ENCODE measurements at places on chromosomes 11 and 22.

DNA sequence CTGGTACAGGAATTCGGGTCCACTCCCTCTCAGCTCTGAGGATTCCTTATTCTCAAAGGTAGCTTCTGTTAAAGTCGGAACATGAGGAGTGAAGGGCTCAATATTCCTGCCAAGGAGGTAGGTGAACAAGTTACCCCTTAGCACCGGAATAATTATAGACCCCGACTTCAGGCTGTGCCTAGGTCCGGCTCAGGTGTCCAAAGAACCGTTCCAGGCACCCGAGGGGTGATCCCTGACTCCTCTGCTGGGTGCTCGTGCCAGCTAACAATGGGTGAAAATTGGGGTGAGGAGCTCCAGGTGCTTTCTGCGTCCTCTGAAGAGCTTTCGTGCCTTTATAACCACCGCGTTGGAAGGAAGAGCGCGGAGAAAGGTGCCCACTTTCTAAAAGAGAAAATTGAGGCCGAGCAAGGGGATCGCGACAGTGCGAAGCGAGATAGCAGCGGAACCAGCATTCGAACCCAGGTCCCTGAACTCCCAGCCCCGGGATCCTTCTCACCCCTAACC is 393 bp downstream of the CYB561A3 start:
- no peak for DNase-seq

- DNase-seq, result peak; percentile 1
Observed at GRCh38 chr11:84224042-84224441, 937.9 kb upstream of the CCDC90B start.

- DNase-seq, result peak; percentile 71
Observed at GRCh38 chr11:28697920-28698827, 590.0 kb downstream of the METTL15 start.

- peak; percentile 24 for DNase-seq
Observed at GRCh38 chr11:63915961-63916836, 765 bp downstream of the RCOR2 start.

DNA sequence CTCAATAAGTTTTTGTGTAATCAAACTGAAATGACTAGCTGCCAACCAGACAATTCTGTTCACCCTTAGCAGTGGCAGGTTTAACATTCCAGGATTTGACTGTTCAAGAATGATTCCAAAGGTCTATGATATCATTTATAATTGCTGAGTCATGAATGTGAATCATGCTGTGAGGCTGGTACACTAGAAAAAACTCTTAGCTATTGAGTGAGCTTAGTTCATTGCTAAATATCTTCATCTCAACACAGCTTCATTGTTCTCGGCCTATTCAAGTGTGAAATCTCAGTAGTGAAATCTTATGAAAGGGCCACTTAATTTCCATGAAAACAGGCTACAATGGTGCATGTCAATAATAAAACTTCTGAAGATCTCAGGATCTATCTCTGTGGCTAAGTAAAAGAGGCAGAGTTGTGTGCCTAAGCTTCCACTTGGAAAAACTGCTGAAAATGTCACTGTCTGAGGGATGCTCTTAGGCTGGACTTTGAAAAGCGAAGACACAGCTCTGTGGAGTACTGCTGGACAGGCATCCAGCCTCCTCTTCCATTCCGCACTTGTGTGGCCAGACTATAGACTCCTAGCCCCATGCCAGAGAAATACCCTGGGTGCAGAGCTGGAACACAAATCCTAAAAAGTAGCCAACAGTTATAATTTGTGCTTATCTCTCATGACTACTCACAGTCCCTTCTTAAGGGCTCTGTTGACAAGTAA is 12.8 kb downstream of the AQP11 start:
- peak; percentile 78 for DNase-seq

GRCh38 chr11:11586465-11586864 is 35.3 kb downstream of the GALNT18 start:
- no peak for DNase-seq

GRCh38 chr11:60937811-60938210 is 13.6 kb downstream of the TMEM132A start:
- no peak for DNase-seq

DNA sequence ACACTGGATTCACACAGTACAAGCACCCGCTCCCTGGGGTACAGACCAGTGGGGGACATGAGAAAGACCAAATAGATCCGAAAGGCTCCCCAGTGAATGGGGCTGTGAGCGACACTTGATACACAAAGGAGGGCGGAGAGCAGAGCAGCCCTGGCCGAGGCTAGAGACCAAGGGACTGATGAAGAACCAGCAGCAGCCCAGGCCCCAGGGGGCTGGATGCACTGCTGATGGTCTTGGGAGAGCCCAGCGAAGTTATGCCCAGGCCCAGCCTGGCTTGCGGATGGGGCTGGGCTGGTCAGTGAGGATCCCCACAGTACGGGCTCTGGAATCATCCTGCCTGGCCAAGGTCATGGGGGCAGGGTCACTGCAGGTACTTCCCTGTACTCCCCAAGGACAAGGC is 23.2 kb downstream of the ARHGAP1 start:
- DNase-seq, result no peak

DNA sequence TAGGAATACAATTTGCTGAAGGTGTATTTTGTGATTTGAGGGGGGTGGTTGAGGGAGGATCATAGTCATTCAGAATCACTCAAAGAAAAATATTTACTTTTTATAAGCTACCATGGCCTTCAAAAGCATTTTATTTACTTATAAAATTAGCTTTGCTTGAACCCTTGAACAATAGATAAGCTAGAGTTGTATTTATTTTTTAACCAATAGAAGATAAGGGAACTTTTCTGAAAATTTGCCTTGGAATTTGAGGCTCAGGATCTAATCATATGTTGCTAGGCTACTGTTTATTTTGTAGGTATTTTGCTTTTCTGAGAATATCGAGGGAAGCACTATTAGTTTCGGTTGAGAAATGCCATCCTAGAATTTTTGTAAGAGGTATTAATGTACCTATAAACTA is 82.1 kb downstream of the EMSY start:
- no peak for DNase-seq

DNA sequence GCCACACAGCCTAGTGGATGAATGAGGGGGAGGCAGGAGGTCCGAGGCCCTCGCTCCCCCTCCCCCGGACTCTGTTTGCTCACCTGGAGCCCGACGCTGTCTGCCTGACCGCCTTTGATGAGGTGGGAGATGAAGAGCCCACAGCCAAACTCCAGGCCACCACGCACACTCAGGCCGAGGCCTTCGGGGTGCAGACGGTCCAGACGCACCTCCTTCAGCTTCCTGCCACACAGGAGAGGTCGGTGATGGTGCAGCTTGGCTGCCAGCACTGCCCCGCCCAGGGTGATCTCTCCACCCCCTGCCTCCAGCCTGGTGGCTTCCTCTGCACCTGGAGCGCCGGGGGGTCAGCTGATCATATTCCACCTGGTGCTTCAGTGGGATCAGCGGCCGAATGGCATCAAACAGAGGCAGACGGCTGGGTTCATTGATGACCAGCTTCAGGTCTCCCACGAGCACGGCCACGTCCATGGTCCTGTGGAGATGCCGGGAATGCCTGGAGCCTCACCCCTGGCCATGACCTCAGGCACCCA is 13.1 kb downstream of the USH1C start:
- DNase-seq, result no peak

DNA sequence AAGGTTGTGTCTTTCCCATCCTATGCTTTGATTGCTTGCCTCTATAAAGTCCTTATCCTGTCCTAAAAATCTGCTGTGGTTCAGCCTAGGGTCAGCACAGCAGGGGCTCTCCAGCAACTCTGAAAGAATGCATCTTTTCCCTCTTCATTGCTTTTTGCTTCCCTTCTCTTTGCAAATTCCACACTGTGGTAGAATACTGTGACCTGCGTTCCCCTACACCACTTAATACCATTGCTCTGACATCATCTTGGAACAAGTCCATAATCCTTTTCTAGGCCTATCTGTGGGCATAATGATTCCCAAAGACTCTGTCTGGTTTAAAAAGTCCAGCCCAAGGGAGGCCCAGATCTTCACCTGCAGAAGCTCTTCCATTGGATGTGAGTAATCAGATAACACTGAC is 177.7 kb downstream of the NAV2 start:
- DNase-seq, result peak; percentile 97

DNA sequence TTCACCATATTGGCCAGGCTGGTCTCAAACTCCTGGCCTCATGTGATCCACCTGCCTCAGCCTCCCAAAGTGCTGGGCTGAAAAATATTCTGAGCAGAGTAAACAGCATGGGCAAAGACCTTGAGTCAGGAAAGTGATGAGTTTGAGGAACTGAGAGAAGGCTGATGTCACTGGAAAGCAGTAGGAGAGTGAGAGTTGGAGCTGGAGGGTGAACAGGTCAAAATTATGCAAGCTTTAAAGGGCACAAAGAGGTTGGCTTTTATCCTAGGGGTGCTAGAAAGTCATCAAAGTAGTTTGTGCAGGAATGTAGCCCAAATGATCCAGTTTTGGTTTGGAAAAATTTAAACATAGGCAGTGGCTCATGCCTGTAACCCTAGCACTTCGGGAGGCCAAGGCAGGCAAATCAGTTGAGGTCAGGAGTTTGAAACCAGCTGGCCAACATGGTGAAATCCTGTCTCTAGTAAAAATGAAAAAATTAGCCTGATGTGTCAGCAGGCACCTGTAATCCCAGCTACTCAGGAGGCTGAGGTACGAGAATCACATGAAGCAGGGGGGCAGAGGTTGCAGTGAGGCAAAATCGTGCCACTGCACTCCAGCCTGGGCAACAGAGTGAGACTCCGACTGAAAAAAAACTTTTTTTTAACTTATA is 44.7 kb upstream of the CXCR5 start:
- DNase-seq, result peak; percentile 8
